Activated naive CD8-positive, alpha-beta T cell treated with anti-CD3 and anti-CD28 coated beads for 36 hours (primary cell): ENCODE measurements at places on chromosomes 12 and 14. TPM values are rescaled to one million over a fixed set of nuclear protein-coding genes. Genes with fewer than 3 reads are reported as not detected.

OASL gene
- 17.2 TPM for total RNA-seq

WNT1 gene
- not detected for total RNA-seq

- DNase-seq: no peak
These were observed 176.1 kb downstream of the APAF1 start for GRCh38 chr12:98821232-98821631.

- DNase-seq: no peak
These were observed 25.0 kb upstream of the SYCP3 start for GRCh38 chr12:101764051-101764792.

- no peak for DNase-seq
These were observed 3.2 kb downstream of the AKAP5 start for GRCh38 chr14:64468451-64468850.
